Activated naive CD8-positive, alpha-beta T cell treated with anti-CD3 and anti-CD28 coated beads for 36 hours (primary cell): ENCODE measurements at places on chromosomes 1 and 21.

DNA sequence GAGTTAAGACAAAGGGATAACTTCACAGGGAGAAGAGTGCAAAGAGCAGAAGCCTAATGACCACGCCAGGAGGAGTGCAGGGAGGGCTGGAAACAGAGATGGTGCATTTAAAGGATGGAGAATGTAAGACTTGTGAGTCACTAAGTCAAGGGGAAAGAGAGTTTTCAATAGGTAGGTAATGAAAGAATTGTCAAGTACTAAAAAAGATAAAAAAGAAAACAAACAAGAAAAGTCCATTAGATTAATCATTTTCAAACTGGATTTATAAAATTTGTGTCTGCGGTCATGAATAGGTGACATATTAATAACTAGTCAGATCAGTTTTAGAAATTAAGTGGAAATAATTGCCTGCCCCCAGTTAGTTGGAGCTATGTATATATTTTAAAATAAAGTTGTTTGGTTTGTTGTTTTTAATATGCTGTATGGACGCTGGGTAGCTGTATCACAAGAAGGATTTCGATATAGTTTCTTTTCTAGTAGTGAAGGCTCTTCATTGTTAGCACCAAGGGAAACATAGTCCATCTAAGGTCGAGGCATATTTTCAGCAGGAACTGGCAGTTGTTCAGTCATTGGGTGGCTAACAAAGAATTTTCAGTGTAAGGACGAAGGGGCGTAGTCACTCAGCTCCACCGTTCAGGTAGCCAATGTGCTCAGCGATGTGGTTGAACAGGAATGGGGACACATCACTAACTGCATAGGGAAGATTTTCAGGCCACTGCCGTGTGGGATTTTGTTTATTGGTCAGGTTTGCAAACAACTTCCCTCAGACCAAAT, 203.0 kb downstream of the TGFB2 start:
- no peak for DNase-seq

- no peak for DNase-seq
Measured at GRCh38 chr1:236370420-236370819, 23.7 kb upstream of the EDARADD start.

DNA sequence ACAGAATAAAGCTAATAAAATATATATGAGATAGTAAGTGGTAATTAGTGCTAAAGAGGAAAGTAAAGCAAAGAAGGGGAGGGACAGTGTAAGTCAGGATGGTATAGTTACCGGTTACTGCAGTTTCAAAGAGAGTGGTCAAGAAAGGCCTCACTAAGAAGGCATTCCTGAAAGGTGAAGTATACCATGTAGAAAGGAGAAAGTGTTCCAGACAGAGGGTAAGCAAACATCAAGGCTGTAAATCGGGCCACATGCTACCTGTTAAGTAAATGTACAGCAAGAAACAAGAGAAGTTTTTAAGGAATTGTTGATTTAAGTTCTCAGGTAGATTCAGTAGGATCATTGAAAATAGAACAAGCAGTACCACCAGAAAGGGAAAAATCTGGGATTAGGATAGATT, 9.7 kb downstream of the DESI2 start:
- DNase-seq: no peak

GRCh38 chr1:39144924-39145323, 59.6 kb upstream of the MACF1 start:
- DNase-seq: no peak

- DNase-seq: no peak
Measured at GRCh38 chr1:206892351-206892984, 4.8 kb upstream of the IL24 start.

GRCh38 chr1:168917796-168918195, 188.7 kb upstream of the ATP1B1 start:
- no peak for DNase-seq

DNA sequence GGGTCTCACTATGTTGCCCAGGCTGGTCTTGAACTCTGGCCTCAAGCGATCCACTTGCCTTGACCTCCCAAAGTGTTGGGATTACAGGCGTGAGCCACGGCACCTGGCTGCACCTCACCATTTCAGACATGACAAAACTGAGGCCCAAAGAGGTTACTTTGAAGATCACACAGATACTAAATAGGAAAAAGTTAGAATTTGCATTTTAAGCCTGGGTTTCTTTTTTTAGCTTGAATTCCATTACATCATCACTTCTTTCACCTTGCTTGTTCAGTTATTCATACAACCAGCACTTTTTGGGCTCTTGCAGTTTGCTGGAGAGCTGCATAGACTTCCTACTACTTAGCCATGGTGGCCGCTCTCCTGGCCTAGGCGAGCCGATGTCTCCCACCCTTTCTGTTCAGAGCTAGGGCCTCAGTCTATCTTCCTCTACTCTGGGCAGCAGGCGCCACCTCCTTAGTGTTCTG, 16.3 kb upstream of the CD2 start:
- DNase-seq: peak; percentile 57

GRCh38 chr1:153633754-153634665, at the start of gene CHTOP:
Gene CHTOP, plus strand, starts transcription at chr1:153634066. Its CDS starts 2,523 bp downstream, at chr1:153636589.
- DNase-seq: peak; percentile 95

GRCh38 chr1:6273380-6273891, 12.5 kb upstream of the GPR153 start:
- DNase-seq: no peak

DNA sequence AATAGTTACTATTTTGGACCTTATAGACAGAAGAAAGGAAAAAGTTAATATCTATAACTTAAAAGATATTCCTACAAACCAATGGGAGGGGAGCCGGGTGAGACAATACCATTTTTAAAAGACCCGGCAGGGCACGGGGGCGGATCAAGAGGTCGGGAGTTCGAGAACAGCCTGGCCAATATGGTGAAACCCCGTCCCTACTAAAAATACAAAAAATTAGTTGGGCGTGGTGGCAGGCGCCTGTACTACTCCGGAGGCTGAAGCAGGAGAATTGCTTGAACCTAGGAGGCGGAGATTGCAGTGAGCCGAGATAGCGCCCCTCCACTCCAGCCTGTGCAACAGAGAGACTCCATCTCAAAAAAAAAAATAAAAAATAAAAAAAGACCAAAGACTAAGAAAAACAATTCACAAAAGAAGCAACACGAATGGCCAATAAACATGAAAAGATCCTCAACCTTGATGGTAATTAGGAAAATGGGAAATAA, 1.2 kb upstream of the PSMB2 start:
- DNase-seq: peak; percentile 11

- DNase-seq: no peak
Measured at GRCh38 chr1:240516069-240516468, 95.9 kb downstream of the GREM2 start.

GRCh38 chr1:183098317-183098716, 75.1 kb downstream of the LAMC1 start:
- no peak for DNase-seq

DNA sequence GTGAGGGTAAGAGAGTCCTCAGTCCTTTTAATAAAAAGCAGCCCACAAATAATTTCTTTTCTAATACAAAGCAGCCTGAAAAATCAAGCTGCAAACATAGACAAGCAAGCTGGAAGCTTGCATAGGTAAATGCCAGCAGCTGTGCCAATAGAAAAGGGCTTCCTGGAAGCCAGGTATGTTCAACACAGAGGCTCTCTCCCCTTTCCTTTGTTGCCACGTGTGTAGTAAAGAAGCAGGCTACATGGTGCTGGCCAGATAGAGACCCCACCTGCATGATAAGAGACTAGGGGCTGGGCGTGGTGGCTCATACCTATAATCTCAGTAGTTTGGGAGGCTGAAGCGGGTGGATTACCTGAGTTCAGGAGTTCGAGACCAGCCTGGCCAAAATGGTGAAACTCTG, 50.1 kb upstream of the ERRFI1 start:
- no peak for DNase-seq

- no peak for DNase-seq
Measured at GRCh38 chr1:79982211-79982610, 975.7 kb upstream of the ADGRL4 start.

GRCh38 chr1:3657578-3658230, 5.4 kb downstream of the TP73 start:
- no peak for DNase-seq

GRCh38 chr1:230824551-230824918, 43.8 kb downstream of the C1orf198 start:
- DNase-seq: no peak

DNA sequence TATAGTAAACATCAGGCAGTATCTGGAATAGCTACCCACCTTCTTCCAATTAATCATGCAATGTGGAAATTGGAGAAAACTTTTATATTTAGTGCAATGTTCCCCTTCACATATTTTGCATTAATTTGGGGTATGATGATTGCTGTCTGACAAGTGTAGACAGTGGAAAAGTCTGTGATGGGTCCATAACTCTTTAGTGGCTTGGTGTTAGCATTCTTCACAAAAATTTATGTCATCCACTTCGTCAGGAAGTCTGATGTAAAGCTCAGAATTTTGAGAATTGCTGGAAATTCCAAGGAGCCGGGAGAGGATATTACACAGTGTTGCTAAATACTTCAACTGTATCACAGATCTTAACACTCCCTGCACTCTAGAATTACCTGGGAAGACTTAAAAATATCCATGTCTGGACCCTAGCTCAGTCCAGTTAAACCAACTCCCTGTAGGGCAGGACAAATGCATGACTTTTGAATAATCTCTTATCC, 549.7 kb upstream of the PLXNA2 start:
- DNase-seq: no peak

- no peak for DNase-seq
Measured at GRCh38 chr1:203269654-203270020, 35.7 kb upstream of the BTG2 start.

GRCh38 chr1:208977012-208977411, 606.5 kb upstream of the CAMK1G start:
- DNase-seq: no peak

DNA sequence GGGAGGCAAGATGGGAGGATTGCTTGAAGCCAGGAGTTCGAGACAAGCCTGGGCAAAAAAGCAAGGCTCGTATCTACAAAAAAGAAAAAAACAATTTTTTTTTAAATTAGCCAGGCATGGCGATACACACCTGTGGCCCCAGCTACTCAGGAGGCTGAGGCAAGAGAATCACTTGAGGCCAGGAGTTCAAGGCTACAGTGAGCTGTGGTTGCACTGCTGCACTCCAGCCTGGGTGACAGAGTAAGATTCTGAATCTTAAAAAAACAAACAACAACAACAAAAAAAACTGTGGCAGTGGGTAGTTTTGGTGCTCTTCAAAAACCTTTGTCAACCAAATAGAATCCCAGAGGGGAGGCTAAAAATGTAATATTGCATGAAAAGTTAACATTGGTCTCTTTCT, 734 bp downstream of the PTPN22 start:
- DNase-seq: no peak

DNA sequence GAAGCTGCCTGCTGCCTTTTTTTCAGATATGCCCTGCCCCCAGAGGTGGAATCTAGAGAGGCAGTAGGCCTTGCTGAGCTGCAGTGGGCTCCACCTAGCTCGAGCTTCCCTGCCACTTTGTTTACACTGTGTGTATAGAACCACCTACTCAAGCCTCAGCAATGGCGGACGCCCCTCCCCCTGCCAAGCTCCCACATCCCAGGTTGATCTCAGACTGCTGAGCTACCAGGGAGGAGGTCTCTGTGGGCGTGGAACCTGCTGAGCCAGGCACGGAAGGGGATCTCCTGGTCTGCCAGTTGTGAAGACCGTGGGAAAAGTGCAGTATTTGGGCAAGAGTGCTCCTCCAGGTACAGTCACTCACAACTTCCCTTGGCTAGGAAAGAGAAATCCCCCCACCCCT, 65.1 kb downstream of the MSH4 start:
- DNase-seq: no peak

DNA sequence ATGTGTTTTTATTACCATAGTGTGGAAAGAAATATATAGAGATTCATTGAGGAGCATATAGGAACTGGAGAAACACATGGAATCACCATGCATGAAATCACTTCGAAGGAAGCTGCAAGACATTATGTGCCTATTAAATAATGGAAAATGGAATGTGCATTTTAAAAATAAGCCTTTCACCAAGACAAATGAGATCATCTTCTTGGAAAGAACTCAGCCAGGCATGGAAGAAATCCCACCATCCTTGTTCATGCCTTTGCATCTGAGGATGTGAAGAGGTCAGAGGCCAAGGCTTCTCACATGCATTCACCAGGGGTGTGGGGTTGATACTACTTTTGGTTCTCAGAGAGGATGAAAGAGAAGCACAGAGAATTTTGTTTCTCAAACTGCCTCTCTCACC, 50.0 kb downstream of the C1orf198 start:
- no peak for DNase-seq

DNA sequence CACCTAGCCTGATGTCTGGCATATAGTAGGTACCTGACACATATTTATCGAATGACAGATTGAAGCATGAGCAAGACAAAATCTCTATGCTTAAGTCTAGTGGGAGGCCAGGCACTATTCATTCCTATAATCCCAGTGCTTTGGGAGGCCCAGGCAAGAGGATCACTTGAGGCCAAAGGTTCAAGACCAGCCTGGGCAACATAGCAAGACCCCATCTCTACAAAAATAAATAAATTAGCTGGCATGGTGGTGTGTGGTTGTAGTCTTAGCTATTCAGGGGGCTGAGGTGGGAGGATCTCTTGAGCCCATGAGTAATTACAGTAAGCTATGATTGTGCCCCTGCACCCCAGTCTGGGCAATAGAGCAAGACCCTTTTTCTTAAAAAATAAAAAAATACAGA, 23.2 kb upstream of the TUT4 start:
- DNase-seq: no peak

GRCh38 chr1:29279951-29280391, 43.6 kb downstream of the PTPRU start:
- DNase-seq: no peak

GRCh38 chr1:22327411-22327810, 124.2 kb upstream of the ZBTB40 start:
- no peak for DNase-seq

GRCh38 chr1:33826311-33826710, 37.6 kb upstream of the HMGB4 start:
- DNase-seq: no peak

DNA sequence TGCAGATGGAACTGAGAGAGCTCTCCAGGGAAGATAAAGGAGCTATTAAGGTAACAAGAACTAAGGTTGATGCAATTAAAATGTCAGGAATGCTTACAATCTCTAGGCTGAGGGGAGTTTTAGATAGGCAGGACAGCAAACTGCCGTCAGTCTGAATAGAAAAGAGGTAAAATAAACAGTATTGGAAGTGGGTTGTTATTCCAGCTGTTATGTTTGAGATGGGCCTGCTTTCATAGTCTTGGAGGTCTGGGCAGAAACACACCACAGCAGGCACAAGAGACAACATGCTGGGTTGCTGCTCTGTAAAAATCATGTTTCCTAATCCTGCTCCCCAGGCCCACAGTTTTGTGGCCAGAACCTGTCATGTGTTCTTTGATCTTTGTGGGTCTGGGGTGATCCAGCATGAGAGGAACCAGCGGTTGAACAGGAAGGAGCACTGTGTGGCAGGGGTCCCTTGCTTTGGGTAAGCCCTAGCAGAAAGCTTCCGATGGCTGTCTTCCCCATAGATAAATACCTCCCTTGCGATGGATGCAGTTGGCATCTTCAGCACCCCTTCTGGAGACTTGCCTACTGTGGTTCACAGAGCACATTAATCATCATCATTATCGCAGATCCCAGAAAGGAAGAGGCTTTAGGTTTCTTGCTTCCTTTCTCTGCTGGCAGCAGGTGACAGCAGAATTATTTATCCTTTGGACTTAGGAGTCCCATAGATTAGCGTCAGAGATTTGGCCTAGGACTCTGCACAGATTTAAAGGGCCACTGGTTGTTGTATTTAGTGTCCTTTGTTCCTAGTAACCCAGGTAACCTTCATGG, 97.1 kb downstream of the AK5 start:
- no peak for DNase-seq
